Stimulated activated CD8-positive, alpha-beta memory T cell treated with anti-CD3 and anti-CD28 coated beads, Interleukin-4, amount 100 ng/mL, for 1 hour (primary cell): ENCODE measurements at places on chromosomes 2 and 18.

DNA sequence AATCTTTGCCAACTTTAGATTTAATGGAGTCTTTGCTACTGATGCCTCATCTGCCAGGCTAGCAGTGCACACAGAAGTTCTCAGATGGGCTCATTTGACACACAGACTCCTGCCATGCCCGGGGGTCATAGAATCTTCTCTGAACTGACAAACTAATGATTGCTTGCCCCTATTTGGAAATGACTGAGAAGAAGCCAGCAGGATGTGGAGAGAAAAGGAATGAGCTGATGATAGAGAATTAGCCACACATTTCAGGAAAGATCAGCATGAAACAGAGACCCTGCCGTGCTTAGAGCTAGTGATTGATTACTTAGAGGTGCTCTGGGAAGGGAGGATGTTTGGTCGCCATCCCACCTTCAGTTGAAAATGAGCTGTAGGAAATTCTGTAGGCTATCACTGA is 178.5 kb downstream of the TPGS2 start:
- no peak for DNase-seq

DNA sequence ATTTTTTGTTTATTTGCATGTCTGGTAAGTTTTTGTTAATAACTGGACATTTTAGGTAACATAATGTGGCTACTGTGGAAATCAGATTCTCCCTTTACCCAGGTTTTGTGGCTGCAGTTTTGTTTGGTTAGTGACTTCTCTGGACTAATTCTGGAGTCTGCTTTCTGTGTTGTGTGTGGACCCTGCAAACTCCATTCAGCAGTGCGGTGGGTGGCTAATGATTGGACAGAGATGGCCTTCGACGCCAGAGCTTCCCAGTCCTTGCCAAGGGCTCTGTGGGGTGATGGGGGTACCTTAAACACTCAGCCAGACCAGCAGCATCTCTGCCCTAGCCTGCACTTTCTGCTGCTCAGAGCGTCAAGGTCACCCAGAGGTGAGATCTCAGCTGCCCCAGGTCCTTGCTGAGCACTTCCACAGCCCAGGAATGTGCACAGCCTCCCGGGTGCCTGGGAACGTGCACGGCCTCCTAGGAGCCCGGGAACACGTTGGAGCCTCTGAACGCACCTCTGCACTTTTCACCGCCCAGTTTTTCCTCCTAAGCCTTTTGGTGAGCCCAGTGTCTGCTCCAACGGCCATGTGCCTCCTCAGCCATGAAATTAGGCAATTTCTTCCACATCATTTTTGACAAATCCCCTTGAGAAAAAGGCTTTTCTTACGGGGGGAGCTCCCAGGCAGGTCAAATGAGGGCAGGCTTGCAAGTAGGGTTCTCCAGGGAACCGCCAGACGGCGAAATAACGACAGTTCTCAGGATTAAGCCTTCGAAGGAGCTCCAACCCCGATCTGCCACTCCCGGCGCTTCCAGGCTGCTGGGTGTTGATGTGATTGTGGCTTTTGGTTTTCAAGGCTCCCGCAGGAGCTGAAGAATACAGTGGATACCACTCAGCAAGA is 35.2 kb upstream of the KLF11 start:
- DNase-seq: no peak

DNA sequence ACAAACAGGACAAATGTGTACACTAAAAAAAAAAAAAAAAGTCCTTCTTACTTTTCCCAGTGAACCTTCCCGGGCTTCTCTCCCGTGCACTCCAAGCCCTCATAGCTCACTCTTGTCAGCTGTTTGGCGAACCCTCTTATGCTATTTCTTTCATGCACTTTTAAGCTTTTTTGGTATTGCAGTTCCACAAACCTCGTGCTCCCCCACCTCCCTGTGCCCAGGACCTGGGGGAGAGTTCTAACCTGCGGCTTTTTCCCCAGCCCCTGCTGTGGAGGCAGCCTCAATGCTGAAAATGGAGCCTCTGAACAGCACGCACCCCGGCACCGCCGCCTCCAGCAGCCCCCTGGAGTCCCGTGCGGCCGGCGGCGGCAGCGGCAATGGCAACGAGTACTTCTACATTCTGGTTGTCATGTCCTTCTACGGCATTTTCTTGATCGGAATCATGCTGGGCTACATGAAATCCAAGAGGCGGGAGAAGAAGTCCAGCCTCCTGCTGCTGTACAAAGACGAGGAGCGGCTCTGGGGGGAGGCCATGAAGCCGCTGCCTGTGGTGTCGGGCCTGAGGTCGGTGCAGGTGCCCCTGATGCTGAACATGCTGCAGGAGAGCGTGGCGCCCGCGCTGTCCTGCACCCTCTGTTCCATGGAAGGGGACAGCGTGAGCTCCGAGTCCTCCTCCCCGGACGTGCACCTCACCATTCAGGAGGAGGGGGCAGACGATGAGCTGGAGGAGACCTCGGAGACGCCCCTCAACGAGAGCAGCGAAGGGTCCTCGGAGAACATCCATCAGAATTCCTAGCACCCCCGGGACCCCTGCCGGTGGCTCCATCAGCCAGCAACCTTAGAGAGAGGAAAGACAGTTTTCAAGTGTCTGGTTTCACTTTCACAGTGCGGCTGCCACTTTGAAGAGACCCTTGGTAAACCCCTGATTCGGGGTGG is 826 bp downstream of the KCNE4 start:
- no peak for DNase-seq

DNA sequence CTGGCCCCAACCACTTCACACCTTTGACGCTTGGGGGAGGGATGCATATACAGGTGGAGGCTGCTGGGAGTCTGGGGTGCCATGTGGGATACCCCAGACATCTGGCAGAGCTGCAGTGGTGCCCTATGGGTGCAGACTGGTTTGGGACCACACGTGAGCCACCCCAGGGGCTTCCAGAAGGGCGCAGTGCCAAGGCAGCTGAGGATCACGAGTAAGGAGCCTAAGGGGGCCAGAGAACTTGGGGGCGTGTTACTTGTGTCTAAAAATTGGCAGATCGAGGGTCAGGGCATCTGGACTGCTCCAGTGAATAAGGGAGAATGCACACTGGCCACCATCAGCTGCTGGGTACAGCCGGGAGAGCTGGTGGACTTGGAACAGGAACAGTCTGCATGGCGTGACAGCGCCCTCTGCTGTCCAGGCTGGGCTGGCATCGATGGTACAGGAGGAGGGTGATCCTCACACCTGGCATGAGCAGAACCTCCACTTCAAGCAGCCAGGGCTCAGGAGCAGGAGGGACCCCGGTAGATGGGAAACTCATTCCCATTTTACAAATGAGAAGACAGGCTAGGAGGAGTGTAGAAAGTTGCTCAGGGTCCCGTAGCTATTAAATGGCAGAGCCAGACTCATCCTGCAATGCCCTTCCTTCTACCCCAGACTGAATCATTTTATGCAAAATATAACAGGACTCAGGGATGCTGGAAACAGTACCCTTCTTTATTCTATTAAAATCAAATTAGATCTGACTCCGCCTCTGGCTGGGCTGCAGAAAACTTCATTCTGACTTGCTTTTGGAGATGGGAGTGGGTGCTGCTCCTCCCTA is 60.4 kb downstream of the ATOH8 start:
- DNase-seq: peak; percentile 62

DNA sequence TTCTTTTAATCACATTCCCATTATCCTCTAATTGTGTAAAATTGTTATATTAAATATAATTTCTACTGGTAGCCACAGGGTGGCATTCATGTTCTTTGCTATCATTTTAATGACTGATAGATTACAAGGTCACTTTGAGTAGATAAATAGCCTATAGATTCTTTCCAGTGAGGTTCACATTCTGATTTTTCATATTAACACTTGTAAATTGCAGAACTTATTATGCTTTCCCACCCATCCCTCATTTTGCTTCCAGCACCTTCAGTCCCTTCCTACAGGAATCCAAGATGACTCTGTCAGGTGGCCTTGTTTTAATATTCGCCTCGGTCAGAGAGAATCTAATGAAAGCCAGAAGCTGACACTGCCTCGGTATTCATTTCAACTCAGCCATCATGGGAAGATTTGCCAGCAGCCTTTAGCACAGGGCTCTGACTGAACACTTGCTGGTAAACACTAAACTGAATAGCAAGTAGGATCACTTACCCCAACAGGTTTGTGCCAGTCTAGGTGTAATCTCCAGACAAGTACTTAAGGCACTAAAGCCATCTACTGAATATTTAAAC is 101.2 kb upstream of the FSHR start:
- no peak for DNase-seq

GRCh38 chr18:48844271-48844670 is 106.5 kb downstream of the SMAD7 start:
- DNase-seq: no peak

DNA sequence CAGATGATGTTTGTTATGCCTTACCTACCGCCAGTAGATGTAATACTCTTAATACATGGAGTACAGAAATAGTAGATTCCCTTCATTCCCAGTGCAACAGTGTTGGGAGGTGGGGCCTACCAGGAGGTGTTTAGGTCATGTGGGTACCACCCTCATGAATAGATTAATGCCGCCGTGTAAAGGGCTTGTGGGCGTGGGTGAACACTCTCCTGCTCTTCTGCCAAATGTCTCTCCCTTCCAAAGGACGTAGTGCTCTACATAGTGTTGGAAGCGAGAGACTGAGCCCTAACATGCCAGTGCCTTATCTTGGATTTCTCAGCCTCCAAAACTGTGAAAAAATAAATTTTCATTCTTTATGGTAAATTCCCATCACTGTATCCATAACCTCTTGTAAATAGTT is 30.1 kb downstream of the PLEKHA3 start:
- no peak for DNase-seq

GRCh38 chr2:68745006-68745405 is 10.4 kb downstream of the ARHGAP25 start:
- no peak for DNase-seq

GRCh38 chr18:47794725-47795433 is 135.6 kb downstream of the SMAD2 start:
- DNase-seq: no peak

DNA sequence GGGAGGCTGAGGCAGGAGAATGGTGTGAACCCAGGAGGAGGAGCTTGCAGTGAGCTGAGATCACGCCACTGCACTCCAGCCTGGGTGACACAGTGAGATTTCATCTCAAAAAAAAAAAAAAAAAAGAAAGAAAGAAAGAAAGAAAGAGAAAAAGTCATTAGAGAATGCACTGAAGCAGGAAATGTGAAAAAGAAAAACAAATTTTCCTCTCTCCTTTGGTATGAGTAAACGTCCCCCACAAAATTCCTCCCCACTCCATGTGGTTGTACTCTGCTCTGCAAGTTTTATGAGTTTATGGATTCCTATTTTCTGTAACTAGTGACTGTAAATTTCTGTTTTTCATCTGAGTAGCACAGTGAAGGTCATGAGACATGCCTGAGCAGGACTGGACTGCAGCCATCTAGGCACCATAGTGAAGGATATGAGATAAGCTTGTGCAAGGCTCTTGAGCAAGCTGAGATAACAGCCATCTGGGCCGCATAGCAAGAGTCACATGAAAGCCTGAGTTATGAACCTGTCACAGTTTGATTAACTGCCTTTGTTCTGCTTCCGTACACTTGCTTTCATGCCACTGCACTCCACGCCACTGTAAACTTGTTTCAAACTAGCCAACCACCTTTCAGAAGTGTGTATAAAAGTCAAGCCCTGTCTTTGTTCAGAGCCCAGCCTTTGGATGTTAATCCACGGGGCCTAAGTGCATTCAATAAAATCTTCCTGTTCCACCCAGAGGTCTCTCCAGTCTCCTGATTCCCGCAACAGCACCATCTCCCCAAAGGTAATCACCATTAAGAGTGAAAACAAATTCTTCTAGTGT is 50.2 kb downstream of the SKA1 start:
- DNase-seq: no peak

- DNase-seq: no peak
These were observed 32.3 kb downstream of the ST6GAL2 start for GRCh38 chr2:106853631-106854030.

- DNase-seq: no peak
These were observed 78.4 kb downstream of the TRIM43 start for GRCh38 chr2:95670167-95670566.

GRCh38 chr18:74141667-74142066 is 6.0 kb downstream of the FBXO15 start:
- DNase-seq: no peak

GRCh38 chr2:171200469-171200868 is 39.8 kb upstream of the TLK1 start:
- no peak for DNase-seq

DNA sequence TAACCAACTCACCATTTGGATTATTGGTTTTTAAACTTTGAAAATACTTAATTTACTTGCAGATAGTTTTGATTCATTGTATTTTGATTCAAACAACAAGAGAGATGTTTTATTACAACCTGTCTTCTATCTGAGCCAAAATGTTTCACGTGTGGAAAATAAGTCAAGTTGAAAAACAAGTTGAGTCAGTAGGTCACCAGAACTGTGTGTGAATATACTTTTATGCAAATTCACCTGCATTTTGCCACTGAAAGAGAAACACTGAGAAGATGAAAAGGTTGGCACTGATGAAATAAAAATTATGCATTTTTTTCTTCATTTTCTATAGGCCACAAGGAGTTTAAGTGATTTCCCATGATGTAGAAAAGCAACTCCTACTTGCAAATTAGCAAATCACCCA is 68.3 kb downstream of the ICOS start:
- no peak for DNase-seq

DNA sequence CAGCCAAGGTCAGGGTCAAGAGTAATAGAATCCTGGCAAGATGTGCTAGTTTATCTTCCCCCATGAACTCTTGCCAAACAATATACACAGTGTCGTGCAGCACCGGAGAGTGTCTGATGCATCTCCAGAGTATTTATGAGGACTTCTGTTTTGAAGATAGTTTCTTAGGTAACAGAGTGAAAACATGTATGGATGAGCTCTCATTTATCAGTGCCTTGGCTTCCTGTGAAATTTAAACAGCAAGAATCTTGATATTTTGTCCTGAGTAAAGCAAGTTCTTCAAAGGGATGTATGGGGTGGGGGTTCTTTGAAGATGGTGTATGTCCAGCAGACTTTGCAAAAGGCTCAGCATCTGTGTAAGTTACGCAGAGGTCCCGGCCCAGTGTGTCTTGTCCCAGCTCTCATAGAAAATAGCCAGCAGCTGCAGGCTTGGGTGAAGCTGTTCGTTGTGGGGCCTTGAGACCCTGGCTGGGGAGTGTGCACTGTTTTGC is 361.0 kb upstream of the NT5C1B start:
- no peak for DNase-seq

- no peak for DNase-seq
These were observed 12.3 kb upstream of the DNER start for GRCh38 chr2:229726643-229727042.

GRCh38 chr2:122081751-122082150 is 326.3 kb downstream of the TSN start:
- no peak for DNase-seq

GRCh38 chr18:42292654-42293053 is 337.6 kb downstream of the PIK3C3 start:
- DNase-seq: no peak
